ENCODE measurements at places on chromosomes 12 and 14.
A peak's percentile ranks its signal among the peaks of the same experiment; 100 is the strongest.

- DNase-seq: peak; percentile 58
Measured at GRCh38 chr12:52014567-52015530, 8.1 kb downstream of the TAMALIN start.

- no peak for DNase-seq
Measured at GRCh38 chr14:61699027-61699426, 3.7 kb downstream of the HIF1A start.

GRCh38 chr14:50082784-50083466 is 33.4 kb downstream of the VCPKMT start:
- DNase-seq: peak; percentile 77

DNA sequence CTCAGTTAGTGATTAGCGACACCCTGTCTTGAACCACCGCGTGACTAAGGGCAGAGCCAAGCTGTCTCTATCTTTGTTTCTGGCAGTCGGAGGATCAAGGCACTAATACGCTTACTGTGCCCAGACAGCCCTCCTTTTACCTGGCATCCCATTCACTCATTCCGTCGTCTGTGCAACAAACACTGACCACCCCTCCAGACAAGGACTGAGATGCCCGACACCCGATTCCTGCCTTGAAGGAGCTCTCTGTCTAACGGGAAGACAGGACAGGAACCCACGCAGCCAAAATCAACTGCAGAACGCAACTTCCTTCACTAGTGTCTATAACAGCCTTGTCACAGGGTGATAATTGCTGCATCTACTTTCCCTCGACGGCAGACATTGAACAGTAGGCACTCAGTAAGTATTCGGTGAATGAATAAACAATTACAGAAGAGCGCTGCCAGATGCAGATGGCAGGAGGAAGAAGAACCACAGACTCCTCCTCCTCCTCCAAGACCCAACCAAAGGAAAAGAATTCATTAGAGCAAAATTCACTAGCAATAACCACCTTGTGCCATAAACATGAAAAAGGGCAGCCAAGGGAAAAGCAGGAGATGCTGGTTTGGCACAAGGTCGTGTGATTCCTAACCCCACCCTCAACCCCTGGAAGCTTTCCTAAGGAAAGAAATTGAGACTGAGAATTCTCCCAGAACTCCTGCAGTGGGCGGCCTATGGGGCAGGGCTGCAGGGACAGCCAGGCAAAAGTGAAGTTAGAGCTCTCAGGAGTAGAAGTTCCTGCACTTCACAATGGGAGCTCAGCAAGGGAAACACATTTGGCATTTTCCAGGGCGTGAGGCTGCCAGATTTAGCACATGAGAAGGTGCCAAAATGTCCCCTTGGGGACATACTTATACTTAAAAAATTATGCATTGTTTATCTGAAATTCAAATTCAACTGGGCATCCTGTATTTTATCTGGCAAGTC is 186.6 kb upstream of the DIO3 start:
- no peak for DNase-seq

DNA sequence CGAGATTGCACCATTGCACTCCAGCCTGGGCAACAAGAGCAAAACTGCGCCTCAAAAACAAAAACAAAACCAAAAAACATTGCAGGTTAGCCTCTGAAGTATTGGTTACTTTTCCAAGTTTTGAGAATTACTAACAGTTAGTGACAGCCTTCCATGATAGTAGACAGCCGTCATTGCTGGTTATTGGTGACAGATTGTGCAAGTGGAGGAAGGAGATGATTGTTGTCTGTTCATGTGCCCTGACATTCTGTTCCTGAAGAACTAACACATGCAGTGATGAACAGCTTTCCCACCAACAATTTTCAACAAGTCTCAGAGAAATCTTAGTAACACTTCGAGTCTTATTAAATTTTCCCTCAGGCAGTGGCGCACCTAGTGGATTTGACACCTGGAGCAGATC is 89.3 kb upstream of the NAP1L1 start:
- no peak for DNase-seq

GRCh38 chr12:127263621-127264020 is 1003.3 kb upstream of the TMEM132C start:
- DNase-seq: no peak

- DNase-seq: no peak
Measured at GRCh38 chr14:93302688-93303581, 29.9 kb downstream of the BTBD7 start.

DNA sequence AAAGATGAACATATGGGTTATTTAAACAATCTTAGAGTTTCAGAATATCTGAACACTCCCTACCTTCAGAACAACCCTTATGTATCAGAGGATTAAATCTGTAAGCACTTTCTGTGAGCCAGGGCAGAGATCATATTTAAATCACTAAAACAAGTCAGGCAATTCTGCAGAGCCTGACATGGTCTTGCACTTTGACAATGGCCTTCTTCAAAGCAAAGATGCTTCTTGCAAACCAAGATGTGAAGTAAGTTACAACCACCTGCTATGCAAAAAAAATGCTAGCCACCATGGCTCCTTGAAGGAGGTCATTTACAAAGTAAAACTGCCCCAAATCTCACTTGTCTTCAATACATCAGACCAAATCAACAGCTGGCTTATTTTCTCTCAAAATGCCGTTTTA is 3.2 kb downstream of the PPP1CC start:
- DNase-seq: no peak

DNA sequence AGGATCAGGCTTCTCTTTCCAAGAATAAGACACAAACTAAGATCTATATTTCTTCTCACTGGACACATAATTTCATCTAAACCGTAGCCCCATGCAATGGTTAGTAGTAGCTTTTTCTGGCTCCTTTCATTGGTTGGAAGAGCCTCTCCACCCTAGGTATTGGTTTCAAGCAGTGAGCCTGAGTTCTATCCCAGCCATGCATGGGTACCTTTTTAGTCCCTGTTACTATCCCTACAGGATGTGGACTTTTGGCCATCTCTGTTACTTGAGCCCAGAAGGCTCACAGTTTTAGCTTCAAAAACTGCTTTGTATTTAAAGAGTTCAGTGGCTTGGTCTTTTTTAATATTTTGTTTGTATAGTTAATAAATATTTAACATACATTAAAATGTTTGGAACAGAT is 16.1 kb downstream of the PPM1A start:
- no peak for DNase-seq

- no peak for DNase-seq
Measured at GRCh38 chr12:38480594-38480993, 164.0 kb downstream of the ALG10B start.

DNA sequence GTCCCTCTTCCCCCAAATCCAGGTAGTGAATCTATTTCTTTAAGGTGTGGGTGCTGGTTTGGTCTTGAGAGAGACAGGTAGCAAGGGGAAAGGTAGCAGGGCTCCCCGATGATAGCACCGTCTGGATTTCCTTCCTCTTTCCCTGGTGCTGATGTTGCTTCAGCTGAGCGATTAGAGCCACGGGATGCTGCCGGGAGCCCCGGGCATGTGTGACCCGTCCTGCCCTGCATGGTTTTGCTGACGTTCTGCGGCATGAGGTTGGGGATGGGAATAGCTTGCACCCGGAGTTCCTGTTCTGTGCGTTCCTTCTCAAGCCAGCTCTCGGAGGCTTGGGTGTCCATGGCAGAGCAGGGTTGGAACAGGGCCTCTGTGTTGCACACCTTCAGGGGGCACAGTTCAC is 107.3 kb downstream of the TSPAN9 start:
- DNase-seq: no peak

GRCh38 chr12:15662303-15662980 is 126.7 kb downstream of the EPS8 start:
- peak; percentile 66 for DNase-seq

DNA sequence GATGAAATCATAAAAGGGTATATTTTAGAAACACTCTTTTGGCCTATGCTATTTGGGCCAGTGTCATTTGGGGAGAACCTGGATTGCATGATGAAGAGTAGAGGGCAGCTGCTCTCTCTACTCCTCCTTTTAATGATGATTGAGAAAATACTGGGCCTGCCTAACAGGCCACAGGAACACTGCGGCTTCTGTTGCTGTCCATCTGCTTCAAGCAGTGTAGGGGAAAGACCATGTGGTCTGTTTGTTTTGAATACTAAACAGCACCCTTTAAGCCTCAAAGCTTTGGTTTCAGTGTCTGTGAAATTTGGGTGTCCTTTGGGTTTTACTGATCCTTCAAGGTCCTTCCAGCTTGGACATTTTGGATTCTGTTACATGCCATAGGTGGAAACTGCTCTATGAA is 78.0 kb downstream of the TTC6 start:
- no peak for DNase-seq

GRCh38 chr12:58321414-58321813 is 380.0 kb downstream of the ATP23 start:
- DNase-seq: no peak

DNA sequence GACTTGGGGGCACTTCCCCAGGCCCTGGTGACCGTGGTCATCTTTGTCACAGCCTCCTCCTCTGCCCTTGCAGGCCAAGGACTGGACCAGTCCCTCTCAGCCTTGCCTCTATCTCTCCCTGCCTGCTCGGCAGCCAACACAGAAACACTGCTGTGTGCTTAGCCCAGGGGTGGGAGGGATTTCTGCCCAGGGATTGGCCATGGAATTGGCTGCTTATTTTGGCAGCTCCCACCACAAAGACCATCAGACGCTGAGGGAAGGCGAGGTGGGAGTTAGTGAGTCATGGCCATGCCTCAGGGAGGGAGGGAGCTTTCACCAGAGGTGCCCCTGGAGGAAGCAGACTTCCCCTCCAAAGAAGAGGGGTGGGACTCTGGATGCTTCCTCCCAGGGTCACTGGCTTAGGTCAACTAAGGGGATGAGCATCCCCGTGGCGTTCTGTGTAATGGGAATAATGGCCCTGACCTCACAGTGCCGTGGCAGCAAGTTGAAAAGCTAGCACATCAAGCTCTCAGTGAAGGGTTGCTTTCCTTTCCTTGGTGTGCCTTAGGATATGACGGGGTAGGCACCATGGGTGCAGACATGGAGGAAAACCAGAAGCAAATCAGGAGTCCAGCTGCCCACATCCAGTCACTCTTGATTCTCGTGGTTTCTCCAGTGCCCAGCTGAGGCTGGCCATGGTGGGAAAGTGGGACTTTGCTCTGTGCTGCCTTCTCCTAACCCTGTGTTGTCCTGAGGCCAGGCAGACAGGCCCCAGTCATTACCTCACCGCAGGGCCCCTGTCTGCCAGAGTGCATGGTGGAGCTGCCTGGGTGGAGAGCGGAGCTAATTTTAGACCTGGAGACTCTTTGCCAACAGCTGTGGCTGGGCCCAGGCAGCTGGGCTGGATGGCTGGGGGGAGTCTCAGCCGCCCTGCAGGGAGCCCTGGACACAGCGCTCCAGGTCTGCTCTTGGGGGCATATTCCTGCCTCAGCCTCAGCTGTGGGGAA is 21.4 kb downstream of the B4GALNT3 start:
- peak; percentile 92 for DNase-seq

DNA sequence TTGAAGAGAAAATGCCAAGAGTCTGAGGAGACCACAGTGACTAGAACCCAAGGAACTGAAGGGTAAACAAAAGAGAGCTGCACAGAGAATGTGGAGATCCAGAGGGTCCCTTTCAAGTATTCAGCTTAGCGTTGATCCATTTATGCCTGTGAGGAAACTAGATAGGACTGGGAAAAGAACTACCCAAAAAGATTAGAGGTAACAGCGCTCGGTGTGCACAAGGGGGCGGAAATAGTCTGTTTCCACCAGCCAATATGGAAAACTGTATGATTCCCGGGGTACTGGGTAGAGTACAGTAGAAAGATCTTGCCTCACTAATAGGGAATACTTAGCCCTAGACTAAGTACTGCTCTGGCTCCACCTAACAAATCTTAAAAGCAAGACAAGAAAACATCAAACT is 135.5 kb downstream of the DPF3 start:
- no peak for DNase-seq

GRCh38 chr12:117134059-117134458 is 34.8 kb upstream of the TESC start:
- DNase-seq: no peak

DNA sequence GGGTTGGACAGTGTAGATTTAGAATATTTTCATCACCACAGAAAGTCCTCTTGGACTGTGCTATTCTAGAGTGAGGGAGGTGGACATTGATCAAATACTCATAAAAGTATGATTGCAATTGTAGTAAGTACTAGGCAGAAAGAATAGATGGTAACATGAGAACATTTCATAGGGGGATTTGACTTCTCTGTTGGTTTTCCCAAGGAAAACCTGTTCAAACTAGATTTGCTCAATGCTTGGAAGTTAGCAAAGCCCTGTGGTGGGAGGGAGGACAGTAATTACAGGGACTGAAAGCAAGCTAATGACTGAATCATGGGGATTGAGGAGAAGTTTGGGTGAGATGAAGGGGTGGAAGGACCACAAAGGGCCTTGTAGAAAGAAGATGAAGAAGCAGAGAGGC is 24.4 kb upstream of the EID3 start:
- DNase-seq: no peak

- peak; percentile 70 for DNase-seq
Measured at GRCh38 chr12:84842406-84843013, 70.1 kb downstream of the SLC6A15 start.

DNA sequence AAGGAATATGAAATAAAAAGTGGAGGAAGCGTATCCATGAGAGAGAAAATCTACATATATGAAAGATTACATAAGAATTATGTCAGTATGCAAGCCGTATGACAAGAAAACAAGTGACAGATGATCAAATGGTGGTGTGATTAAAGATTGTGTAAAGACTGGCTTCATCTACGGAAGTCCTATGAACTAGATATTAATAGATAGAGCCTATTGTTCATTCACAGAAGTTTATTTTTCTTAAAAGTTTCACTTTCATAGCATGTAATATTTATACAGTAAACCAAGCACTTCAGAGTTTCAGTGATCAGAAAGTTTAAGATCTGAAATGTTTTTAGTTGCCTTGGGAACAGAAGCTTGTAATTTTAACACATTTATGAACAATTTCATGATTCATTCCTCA is 84.5 kb downstream of the VRK1 start:
- no peak for DNase-seq

GRCh38 chr14:26887847-26888246 is 290.0 kb upstream of the NOVA1 start:
- no peak for DNase-seq

GRCh38 chr14:68786491-68787091 is 6.3 kb downstream of the ZFP36L1 start:
- DNase-seq: peak; percentile 48

- no peak for DNase-seq
Measured at GRCh38 chr14:70943838-70944237, 36.6 kb downstream of the PCNX1 start.

GRCh38 chr14:58788655-58789503 is 151.1 kb downstream of the DACT1 start:
- DNase-seq: no peak

GRCh38 chr12:106643000-106643399 is 60.2 kb downstream of the RFX4 start:
- no peak for DNase-seq

DNA sequence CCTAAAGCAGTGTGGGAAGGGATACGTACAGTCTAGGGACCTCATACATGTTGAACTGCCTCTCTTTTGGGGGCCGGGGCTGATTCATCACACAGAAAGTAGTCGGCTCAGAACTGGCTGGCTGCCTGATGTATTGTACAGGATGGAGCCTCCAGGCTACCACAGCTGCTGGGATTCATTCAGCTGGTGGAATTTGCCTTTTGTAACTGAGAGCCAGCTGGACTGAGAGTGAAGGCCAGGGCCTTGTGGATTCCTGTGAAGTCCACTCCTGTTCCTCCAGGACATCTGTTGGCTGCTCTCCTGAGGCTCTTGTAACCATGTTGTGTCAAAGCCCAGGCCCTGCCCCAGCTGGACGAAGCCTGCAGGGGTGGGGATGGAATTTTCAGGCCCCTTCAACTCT is 116.3 kb upstream of the PRICKLE1 start:
- peak; percentile 95 for DNase-seq
